ENCODE measurements at places on chromosomes 11 and 22. TPM values are rescaled to one million over a fixed set of nuclear protein-coding genes. Genes with fewer than 3 reads are reported as not detected.
A peak's percentile ranks its signal among the peaks of the same experiment; 100 is the strongest.

TEX54 gene
- total RNA-seq, result not detected

ST14 gene
- total RNA-seq, result 1.4 TPM

CPSF7 gene
- total RNA-seq, result 63.2 TPM

HBG2 gene
- not detected for total RNA-seq

RAG2 gene
- not detected for total RNA-seq

GRCh38 chr22:46564084-46564714 is 26.8 kb upstream of the CELSR1 start:
- DNase-seq, result no peak

- DNase-seq, result no peak
Observed at GRCh38 chr22:35353318-35353717, 27.6 kb upstream of the HMOX1 start.

- no peak for DNase-seq
Observed at GRCh38 chr11:122775675-122776271, 62.5 kb upstream of the CRTAM start.

DNA sequence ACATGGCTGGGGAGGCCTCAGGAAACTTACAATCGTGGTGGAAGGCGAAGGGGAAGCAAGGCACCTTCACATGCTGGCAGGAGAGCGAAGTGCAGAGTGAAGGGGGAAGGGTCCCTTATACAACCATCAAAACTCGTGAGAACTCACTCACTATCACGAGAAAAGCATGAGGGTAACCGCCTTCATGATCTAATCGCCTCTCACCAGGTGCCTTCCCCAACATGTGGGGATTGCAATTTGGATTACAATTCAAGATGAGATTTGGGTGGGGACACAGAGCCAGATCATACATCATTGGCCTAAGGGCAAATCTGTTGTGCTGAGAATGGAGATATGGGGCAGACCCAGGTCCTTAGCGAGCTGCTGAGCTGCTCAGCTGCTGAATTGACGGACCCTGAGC is 13.1 kb downstream of the C1QTNF6 start:
- DNase-seq, result no peak

GRCh38 chr22:24066865-24067264 is 55.8 kb downstream of the CABIN1 start:
- no peak for DNase-seq

DNA sequence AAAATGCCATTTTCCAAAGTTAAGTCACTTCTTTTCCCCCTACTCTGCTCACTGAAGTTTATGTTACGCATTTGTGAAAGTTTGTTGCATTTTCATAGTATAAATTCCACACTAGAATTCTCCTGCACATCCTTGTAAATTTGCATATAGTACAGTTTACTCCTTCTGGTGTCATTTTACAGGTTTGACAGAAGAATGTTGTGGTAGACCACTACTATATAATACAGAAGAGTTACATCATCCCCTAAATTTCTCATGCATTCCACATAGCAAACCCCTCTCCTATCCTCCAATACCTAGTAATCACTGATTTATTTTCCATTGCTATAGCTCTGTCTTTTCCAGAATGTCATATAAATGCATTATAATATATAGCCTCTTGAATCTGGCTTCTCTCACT is 64.5 kb downstream of the CCDC73 start:
- DNase-seq, result peak; percentile 61

DNA sequence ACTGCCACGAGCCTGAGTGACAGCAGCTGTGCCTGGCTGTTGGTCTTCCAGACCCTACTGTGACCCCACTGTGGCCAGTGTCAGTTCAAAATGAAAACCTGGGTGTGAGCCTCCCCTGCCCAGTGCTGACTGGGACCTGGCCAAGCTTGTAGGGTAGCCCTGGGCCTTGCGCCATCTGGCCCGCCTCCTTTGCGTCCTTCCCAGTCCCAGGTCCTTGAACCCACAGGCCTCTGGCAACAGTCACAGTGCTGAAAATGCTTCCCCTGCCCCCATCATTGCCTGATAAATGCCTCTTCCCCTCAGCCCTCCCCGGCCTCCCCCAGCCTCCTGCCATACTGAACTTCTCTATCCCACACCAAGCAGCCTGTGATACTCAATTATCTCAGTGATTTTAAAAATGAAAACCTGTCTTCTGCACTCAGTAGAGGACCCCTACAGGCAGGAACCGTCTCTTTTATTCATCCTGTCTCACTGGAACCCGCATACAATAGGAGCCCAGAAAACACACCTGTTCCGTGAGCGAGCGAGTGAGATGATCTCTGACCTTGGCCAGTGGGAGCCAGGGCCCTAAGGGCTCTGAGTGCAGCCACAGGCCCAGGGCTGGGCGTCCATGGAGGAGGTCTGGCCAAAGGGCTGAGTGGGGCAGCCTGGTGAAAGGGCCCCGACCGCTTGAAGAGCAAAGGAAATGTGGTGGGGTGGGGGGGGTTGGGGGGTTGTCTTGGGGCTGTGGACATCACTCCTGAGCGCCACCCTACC is 49.7 kb upstream of the TTLL12 start:
- DNase-seq, result no peak

DNA sequence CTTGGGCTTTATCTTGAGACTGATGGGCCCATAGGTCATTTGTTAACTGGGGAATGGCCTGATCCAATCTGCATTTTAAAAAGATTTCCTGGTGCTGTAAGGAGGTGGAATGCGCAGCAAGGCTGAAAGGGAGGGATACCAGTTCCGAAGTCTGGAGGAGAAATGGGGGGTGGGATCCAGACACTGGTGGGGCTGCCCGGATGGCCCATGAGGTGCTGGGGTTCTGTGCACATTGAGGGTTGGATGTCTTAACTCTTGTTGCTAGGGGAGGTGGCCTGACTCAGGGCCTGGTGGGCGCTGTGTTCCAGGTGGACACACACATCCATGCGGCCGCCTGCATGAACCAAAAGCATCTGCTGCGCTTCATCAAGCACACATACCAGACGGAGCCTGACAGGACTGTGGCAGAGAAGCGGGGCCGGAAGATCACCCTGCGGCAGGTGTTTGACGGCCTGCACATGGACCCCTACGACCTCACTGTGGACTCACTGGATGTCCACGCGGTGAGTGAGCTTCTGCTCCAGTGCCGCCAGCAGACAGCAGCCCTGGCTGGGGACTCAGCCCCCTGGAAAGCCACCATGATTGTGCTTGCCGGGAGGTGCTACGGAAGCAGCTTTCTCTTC is 38.1 kb downstream of the AMPD3 start:
- no peak for DNase-seq

GRCh38 chr11:118436639-118437207 is 431 bp downstream of the KMT2A start:
- no peak for DNase-seq
